ENCODE measurements at places on chromosomes 16 and 17. TPM values are rescaled to one million over a fixed set of nuclear protein-coding genes. Genes with fewer than 3 reads are reported as not detected.
A peak's percentile ranks its signal among the peaks of the same experiment; 100 is the strongest.

DNA sequence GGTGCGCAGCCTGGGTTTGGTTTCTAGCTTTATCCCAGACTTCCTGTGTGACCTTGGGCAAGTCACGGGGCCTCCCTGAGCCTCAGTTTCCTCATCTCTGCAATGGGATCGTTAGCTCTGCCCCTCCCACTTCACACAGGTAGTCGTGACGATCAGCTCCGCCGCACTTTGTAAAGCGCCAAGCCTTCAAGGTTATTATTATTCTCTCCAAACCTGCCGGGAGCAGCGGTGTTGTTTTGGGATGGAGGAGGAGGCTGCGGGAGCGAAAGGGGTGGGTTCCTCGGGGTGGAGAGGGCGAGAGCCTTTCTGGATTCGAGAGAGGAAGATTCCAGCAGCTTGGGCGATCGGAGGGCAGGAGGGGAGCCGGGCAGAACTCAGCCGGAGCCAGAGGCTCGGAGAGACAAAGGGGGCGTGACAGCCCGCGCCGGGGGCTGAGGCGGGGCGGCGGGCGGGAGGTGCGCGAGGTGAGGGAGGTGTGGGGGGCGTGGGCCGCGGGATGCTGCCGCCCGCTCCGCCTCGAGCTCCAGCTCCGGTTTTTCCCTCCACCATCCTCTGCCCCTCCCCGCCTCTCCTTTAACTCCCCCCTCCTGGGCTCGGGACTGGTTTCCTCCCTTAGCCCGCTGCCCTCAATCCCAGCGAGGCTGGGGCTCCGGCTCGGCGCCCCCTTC lies at the start of gene EFNB3:
Gene EFNB3, plus strand, starts transcription at position 602 of the 668 bp plus-strand sequence. CDS start 397 bp downstream, outside the sequence.
- no peak within 1 kb of the TSS for H3K27ac ChIP-seq
- peaks cover 7% of the 10 kb centered on the region for H3K36me3 ChIP-seq
- H3K4me3 ChIP-seq: peak within 1 kb of the TSS; percentile 28
- H3K27me3 ChIP-seq: no peaks in the 10 kb centered on the region

DNA sequence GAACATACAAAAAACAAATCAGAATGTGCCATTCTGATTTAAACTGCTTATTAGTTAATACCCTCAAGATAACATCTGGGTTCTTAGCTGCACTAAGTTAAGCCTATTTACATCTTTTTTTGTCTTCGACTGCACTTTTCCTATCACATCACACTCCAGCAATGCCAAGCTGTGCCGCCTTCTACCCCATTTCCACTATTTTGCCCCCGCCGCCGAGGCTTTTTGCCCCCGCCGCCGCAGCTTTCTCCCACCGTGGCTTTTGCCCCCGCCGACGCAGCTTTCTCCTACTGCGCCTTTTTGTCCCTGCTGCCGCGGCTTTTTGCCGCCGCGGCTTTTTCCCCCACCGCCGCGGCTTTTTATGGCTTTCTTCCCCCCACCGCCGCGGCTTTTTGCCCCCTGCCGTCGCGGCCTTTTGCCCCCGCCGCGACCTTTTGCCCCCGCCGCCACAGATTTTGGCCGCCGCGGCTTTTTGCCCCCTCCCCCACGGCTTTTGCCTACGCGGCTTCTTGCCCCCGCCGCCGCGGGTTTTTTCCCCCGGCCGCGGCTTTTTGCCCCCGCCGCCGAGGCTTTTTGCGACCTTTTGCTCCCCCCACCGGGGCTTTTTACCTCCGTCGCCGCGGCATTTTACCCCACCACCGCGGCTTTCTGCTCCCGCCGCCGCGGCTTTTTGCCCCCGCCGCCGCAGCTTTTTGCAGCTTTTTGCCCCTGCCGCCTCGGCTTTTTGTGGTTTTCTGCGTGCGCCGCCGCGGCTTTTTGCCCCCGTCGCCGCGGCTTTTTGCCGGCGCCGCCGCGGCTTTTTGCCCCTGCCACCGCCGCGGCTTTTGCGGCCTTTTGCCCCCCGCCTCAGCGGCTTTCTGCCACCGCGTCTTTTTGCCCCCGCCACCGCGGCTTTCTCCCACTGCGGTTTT lies 331.4 kb upstream of the WSB1 start:
- H3K36me3 ChIP-seq: no peaks in the 10 kb centered on the region
- no peak overlapping the region for H3K27ac ChIP-seq
- H3K4me1 ChIP-seq: no peaks in the 10 kb centered on the region

GRCh38 chr16:79752396-79752795 lies 151.9 kb upstream of the MAF start:
- H3K27ac ChIP-seq: no peak overlapping the region
- DNase-seq: no peak
- no peak overlapping the region for H3K4me3 ChIP-seq
- no peaks in the 10 kb centered on the region for H3K27me3 ChIP-seq
- peaks cover 4% of the 10 kb centered on the region for H3K4me1 ChIP-seq

DNA sequence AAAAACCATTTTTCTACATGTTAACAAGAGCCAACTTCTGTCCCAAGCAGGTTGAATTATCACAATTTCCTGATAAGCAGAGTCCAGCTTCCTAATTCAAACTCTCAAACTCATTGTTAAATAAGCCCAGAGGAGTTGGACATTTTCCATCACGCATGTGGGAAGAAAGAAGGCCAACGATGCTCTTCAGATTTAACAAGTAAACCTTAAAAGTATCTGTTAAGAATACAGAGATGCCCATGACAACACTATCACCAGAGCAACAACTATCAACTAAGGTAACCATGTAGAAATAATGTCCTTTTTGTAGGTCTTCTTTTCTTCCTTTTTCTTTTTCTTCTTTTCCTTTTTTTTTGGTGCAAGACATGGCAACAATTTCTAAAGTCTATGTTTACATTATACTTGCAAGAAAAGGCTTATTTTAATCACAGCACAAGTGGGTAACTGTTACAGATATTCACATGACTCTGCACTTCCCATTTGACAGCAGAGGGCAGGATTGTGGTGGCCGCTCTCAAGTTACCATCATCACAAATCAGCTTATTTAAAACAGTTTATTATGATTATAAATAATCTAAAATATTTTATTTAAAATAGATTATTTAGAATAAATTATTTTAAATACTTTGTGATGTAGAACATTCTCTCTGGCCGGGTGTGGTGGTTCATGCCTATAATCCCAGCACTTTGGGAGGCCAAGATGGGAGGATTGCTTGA lies 35.7 kb upstream of the DHRS7B start:
- no peak for DNase-seq
- H3K27ac ChIP-seq: no peak overlapping the region
- H3K36me3 ChIP-seq: no peaks in the 10 kb centered on the region
- H3K4me1 ChIP-seq: no peaks in the 10 kb centered on the region
- no peak overlapping the region for H3K4me3 ChIP-seq

ADAT1 gene
- 49.1 TPM for total RNA-seq

KRTAP9-2 gene
- total RNA-seq: not detected

PARN gene
- 51.2 TPM for total RNA-seq

FN3K gene
- total RNA-seq: 32.2 TPM
